NCI-H1694 (cell line): ENCODE measurements at places on chromosomes 1 and 21.

DNA sequence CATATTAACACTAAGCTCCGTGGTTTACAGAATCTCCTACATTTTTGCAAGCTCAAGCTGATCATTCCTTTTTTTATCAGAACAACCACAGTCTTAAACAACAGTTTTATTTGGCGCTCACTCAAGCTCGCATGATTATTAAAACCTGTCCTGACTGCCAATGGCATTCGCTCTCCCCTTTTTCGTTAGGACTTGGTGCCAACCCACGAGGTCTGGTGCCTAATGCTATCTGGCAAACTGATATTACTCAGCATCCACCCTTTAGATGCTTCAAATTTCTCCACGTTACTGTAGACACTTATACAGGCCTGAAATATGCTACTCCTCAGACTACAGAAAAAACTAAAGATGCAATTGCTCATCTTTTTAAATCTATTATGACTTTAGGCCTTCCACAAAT lies 23.0 kb upstream of the ITLN1 start:
- no peak for DNase-seq

GRCh38 chr21:32519945-32520874 lies 65.1 kb downstream of the TCP10L start:
- DNase-seq = no peak

DNA sequence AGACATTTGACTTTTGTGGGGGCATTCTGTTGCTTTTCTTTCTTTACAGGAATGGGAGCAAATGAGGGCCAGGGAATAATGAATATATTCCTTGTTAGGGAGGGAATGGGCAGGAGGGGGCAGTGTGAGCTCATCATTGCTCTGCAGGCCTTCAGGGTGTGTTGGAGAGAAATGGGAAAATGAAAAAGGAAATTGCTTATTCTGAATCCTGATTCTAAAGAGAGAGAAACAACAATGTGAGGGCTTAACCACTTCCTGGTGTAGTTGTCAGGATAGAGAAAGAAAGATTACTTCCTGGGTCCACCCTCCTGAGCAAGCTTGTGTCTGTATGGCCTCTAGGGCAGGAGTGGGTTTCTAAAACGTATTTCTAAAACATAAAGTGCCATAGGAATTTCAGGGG lies 28.3 kb downstream of the VANGL2 start:
- peak; percentile 100 for DNase-seq

GRCh38 chr1:243313635-243314536 lies 58.0 kb downstream of the SDCCAG8 start:
- peak; percentile 99 for DNase-seq

- no peak for DNase-seq
These were observed 11.4 kb upstream of the MNDA start for GRCh38 chr1:158819461-158820443.

DNA sequence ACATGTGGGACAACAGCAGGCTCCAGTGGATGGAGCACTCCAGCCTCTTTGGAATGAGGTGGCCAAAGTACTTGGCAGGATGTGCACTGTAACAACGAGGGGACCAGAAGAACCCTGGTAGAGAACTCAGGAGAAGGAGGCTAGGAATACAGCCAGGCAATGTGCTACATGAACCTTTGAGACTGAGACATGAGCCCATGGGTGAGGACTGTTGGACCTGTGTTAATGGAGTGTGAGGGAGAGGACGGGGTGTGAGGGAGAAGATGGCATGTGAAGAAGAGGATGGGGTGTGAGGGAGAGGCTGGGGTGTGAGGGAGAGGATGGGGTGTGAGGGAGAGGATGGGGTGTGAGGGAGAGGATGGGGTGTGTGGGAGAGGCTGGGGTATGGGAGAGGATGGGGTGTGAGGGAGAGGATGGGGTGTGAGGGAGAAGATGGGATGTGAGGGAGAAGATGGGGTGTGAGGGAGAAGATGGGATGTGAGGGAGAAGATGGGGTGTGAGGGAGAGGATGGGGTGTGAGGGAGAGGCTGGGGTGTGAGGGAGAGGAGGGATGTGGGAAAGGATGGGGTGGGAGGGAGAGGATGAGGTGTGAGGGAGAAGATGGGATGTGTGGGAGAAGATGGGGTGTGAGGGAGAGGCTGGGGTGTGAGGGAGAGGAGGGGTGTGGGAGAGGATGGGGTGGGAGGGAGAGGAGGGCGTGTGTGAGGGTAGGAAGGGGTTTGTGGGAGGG lies 62.3 kb upstream of the ARTN start:
- DNase-seq = no peak

GRCh38 chr21:16072737-16073136 lies 343.0 kb downstream of the USP25 start:
- no peak for DNase-seq

GRCh38 chr1:32898958-32899357 lies 2.2 kb downstream of the TMEM54 start:
- no peak for DNase-seq

GRCh38 chr1:54564312-54565112 lies 16.5 kb downstream of the ACOT11 start:
- no peak for DNase-seq

GRCh38 chr1:53279296-53280200 lies 41.2 kb upstream of the MAGOH start:
- no peak for DNase-seq

- no peak for DNase-seq
These were observed 325.0 kb upstream of the ESRRG start for GRCh38 chr1:217048104-217048707.

DNA sequence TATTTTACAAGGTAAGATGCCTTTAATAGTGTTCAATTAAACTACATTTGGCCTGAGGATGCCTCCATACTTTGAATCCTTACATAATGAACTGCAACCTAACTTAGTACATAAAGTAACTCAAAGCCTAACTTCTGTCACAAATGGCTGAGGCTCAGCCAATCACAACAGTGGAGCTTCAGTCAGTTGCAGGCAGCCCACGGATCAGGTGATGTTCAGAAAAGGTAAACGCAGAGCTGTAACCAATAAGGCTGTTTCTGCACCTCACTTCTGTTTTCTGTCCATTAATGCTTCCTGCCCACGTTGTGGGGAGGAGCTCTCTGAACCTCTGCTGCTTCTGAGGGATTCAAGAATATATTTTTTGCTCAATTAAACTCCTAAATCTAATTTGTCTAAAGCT lies 94.8 kb upstream of the KIAA0040 start:
- no peak for DNase-seq

GRCh38 chr21:38269576-38269936 lies 12.8 kb downstream of the KCNJ15 start:
- DNase-seq = no peak

GRCh38 chr1:217896490-217896889 lies 265.3 kb downstream of the SPATA17 start:
- DNase-seq = no peak

DNA sequence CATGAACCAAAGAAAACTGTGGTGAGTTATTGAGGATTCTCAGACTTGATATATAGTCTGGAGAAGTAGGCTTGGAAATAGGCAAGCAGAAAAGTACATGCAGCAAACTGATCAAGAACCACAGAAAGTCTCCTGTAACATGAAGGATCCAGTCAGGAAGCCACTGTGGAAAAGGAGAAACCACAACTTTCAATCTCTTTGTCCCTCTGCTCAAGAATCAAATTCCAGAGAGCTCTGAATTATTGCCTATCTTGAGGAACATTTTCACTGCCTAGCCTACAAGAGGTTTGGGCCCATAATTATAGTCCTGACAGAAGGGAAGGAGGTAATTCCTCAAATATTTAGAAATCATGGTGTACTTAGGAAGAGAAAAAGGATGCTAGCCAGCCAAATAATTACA lies 43.0 kb upstream of the ADAMTS1 start:
- no peak for DNase-seq

DNA sequence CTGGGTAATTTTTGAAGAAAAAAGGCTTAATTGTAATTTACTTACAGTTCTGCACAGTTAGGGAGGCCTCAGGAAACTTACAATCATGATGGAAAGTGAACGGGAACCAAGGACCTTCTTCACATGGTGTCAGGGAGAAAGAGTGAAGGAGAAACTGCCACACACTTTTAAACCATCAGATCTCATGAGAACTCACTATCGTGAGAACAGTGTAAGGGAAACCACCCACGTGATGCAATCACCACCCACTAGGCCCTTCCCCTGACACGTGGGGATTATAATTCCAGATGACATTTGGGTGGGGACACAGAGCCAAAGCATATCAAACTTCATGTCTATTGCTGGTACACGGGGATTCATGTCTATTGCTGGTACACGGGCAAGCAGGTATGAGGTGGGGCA lies 5.3 kb upstream of the SFT2D2 start:
- DNase-seq = no peak

GRCh38 chr1:19377812-19378718 lies 65.9 kb downstream of the SLC66A1 start:
- DNase-seq = no peak

GRCh38 chr1:65235867-65236805 lies 73.2 kb upstream of the DNAJC6 start:
- DNase-seq = peak; percentile 79

DNA sequence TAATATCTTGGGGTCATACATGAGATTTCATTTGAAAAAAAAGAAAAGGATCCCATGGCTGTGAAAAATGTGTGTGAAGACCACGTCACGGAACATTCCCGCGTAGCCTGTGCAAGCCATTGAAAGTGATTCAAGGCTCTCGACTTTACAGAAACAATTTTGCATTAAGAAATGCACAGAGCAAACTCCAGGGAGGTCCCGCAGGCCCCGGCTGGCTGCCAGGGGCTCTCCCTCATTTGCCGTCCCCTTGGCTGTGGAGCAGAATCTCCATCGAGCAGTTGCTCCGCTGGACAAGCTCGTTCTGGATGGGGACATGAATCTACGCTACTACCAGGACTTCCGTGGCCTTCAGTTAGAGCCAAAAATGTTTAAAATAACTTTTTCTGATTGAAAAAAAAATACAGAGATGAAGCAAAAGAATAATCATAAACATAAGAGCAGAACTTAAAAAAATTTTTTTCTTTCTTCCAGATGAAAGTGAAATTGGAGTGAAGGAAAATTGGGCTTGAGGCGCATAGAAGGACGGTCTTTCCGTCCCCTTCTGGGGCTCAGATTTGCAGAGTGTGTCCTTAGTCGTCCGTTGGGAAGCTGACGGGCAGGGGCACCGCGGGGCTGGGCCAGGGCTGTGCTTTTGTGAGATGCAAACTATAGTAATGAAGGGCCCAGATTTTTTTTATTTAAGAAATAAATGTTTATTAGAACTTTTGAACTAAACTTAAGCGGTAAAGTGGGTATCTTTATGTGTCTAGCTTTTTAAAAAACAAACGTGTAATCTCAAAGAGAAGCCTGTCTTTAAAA lies 68.1 kb upstream of the ARHGEF16 start:
- no peak for DNase-seq

DNA sequence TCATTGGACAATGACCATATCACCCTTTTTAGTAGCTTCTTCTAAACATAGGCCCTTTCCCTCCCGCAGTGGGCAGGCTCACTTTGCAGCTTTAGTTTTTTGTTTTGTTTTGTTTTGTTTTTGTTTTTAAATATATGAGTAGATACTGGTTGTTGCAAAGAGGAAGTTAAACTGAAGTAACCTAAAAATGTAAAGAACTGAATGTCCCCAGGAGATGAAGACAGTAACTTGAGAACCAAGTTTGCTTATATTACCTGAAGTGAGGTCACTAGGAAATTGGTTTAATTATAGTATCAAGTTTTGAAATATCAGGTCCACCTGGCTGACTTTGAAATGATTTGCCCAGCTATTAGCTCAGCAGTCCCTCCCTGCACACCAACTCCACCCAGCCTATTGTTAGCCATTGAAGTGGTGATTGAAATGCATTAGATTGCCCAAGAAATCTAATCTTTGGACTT lies 18.2 kb downstream of the SMAP2 start:
- no peak for DNase-seq

- no peak for DNase-seq
These were observed 13.4 kb downstream of the EPRS1 start for GRCh38 chr1:220032911-220033310.

DNA sequence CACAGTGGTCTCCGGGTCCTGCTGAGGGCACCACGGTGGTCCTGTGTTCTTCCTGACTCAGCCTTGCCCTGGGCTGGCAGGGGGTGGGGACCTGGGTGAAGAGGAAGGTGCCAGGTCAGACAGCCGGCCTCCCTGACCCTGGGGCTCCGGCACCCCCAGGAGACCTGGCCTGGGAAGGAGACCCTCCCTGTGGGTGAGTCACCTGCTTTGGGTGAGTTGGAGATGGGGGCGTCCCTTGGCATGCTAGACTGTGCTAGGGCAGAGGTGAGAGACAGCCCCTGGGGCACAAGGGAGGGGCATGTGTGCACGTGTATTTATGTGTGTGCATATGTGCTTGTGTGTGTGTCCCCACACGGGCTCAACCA lies 23.4 kb downstream of the SPSB1 start:
- DNase-seq = no peak

DNA sequence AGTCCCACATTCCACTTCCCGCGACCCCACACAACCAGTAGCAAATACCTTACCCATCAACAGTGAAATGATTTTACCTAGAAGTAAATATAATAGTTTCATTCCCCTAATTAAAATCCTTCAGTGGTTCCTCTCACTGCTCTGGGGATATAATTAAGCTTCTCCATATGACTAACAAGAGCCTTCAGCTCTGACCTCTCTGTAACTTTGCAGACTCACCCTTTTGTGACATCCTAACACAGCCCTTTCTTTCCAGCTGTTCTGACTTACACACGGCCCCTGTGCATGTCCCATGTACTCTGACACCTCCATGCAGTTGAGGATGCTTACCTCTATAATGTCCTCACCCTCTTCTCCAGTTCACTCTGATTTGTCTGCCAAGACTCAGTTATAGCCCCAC lies 137.3 kb upstream of the SPAG17 start:
- no peak for DNase-seq

DNA sequence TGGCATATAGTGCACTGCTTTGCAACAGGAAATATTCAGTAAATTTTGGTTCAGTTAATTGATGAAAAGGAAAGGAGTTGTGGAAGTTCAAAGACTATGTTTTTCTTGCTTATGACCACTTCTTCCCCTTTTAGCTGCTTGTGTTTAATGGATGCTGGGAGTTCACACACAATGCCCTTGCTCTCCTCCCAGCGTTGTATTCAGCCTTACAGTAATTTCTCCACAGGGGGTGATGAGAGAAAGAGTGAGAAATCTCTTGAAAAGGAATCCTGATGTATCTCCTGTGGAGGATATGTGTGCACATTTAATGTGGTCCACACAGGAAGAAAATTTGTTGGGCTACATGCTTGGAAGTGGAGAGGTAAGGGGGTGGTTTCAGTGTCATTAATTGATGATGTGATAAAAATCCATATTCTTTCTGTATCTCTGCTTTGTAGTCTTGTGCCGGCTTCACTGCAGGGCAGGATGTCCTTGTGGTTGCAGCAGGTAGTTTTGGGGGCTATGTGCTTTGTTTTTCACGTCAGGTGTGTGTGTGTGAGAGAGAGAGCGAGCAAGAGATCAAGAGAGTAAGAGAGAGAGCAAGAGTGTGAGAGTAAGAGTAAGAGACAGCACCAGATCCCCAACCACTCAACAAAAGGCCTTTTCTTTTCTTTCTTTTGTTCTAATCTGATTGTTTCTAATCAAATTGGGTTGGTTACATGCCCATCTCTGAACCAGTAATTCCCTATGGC lies 204.4 kb downstream of the RWDD3 start:
- no peak for DNase-seq

- no peak for DNase-seq
These were observed 14.3 kb upstream of the ALG14 start for GRCh38 chr1:95086949-95087533.

GRCh38 chr1:12083766-12084165 lies 20.7 kb downstream of the TNFRSF8 start:
- DNase-seq = no peak
